GM19239 (cell line): ENCODE measurements at places on chromosomes 2 and 18.
A peak's percentile ranks its signal among the peaks of the same experiment; 100 is the strongest.

DNA sequence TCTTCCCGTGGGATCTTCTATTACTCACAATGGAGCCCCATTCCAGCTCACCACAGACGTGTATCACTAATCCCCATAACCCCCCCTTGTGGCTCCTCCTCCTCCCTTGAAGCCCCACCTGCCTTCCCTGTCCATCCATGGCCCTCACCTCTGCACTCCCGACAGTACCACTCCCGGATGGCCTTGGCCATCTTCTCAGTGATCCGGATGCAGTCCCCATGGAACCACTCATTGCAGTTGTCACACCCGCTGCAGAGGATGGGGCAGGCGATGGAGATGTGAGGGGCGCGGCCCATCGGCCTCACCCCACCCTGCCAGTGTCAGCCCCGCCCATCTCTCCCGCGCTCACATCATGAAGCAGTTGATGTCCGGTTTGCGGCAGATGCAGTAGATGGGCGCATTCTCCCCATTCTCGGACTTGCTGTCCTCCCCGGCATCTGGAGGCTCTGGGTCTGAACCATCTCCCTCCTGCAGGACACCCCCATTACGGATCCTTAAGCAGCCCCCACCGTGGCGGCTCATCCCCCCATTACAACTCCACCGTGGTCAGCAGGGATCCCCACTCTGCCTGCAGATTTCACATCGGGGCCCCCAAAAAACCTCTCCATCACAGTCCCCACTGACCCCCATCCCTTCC is 983 bp downstream of the CXXC1 start:
- DNase-seq = no peak

GRCh38 chr18:44682201-44682870 is 1.6 kb downstream of the SETBP1 start:
- peak; percentile 19 for DNase-seq

GRCh38 chr2:235848055-235848454 is 320.1 kb downstream of the GBX2 start:
- no peak for DNase-seq

- no peak for DNase-seq
Observed at GRCh38 chr2:37425408-37425807, 81.0 kb downstream of the QPCT start.

- DNase-seq = no peak
Observed at GRCh38 chr18:22434973-22435608, 17.4 kb upstream of the CTAGE1 start.

DNA sequence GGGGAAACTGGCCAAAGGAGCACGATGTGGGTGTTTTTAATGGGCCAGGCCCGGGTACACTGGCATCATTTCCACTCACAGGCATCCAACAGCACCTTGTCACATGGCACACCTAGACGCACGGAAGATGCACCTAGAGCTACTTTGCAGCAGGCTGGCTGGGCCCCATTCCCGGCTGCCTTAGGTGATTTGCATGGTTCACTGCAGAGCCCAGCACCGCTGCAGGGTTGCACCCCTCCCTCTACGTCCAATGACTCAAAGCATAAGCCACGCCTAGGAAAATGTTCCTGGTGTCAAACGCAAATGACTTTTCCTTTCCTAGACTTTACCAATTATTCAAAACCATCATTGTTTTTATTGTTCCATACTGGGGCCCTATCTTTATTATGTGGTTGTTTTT is 222.9 kb downstream of the EIPR1 start:
- DNase-seq = no peak
